AG08396 (cell line): ENCODE measurements at places on chromosomes 7 and 10.

DNA sequence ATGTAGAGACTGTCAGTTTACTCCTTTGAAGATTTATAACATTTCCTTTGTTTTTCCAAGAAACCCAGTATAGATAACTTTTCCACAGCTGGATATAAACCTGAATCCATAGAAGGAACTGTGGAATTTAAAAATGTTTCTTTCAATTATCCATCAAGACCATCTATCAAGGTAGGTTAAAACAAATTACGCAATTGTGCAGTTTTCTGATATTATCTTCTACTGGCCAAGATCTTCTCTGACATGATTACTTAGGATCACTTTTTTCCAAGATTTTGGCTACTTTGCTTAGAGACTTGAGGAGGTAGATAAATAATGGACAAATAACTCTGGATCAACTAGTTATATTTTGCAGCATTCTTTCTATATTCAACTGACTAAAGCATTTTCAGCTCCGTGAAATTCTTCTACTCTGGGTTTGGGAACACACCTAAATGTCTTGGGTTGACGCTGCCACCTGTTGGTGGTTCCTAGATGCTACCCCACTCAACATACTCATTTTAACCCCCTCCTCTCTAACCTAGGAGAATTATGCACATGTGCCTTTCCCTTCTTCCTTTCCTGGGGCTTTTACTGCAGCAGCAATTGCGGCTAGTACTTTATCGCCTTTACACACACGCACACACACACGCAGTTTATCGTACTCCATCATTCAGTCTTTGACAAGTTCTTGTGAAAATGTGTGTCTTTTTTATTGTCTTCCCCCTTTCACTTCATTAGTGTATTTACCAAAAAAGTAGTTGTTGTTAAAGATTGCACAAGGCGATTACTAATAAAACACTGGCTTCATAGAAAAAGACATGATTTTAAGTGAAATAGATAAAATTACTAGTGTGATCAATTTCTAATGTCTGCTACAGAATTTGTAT is 32.7 kb downstream of the ABCB5 start:
- no peak for DNase-seq

GRCh38 chr10:113663908-113664307 is at the start of gene NRAP:
Gene NRAP (minus strand): TSS chr10:113664041. CDS start chr10:113663882, 159 bp downstream.
- no peak for DNase-seq

DNA sequence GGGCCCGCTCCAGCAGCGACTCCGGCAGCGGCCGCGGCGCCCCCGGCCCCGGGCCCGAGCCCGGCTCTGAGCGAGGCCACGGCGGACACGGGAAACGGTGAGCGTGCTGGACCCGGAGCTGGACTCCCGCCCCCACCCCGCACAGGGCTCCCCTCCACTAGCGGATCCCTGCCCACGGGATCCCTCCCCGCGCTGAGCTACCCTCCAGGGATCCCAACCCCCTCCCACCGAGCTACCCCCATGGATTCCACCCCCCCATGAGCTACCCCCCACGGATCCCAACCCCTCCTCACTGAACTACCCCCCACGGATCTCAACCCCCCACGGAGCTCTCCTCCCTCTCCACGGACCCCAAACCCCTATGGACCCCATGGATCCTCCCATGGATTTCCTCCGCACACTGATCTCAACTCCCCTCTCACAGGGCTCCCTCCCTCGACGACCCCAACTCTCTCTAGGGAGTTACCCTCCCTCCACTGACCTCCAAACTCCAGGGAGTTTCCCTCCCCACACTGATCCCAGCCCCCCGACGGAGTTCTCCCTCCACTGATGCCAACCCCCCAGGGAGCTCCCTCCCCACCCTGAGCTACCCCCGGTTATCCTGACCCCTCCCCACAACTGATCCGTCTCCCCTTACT is 20.6 kb upstream of the HSPB1 start:
- DNase-seq, result no peak

GRCh38 chr7:139351027-139351426 is 8.7 kb upstream of the LUC7L2 start:
- DNase-seq, result no peak

- no peak for DNase-seq
Observed at GRCh38 chr10:125012851-125013528, 71.1 kb downstream of the ZRANB1 start.

GRCh38 chr10:69929575-69929974 is 123.1 kb upstream of the MACROH2A2 start:
- no peak for DNase-seq

DNA sequence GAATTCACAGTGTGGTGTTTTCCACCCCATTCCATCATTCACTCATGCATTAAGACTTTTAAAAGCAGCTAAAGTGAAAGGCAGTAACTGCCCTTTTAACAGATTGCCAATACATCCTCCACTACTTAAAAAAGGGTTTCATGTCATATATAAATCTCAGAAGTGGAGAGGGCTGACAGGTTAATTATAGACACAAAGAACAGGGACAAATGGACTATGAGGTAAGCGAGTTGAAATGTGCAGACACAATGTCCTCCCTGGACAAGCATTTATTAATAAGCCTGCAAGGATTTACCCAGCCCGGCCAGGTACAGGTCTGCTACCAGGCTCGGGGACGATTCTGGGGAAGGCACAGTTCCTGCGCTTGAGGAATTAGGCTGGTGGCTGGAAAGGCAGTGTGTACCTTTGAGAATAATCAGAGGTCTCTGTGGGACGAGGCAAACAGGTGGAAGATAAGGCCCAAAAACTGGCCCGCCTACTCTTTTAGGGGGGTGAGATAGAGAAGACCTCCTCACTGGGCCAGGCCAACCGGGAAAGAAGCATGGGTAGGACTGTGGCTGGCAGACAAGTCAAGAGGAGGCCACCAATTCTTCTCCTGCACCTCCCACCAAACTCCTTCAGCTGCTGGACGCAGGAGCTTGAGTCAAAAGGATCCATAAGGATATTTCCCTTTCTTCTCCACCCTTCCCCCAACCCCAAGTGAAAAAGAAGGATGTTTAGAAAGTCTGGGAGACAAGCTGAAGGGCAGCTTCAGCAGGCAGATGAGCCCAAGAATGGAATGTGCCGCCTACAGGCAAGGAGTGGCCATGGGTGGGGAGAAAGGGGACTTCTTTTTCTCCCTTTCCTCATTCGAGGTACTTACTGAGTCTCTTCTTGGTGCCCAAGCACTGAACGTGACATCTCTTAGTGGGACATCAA is 1.5 kb downstream of the PDLIM1 start:
- DNase-seq, result peak; percentile 59

- DNase-seq, result no peak
Observed at GRCh38 chr10:69151984-69152383, 28.0 kb downstream of the VPS26A start.

GRCh38 chr10:46106410-46107255 is 60.6 kb upstream of the MSMB start:
- DNase-seq, result peak; percentile 69

DNA sequence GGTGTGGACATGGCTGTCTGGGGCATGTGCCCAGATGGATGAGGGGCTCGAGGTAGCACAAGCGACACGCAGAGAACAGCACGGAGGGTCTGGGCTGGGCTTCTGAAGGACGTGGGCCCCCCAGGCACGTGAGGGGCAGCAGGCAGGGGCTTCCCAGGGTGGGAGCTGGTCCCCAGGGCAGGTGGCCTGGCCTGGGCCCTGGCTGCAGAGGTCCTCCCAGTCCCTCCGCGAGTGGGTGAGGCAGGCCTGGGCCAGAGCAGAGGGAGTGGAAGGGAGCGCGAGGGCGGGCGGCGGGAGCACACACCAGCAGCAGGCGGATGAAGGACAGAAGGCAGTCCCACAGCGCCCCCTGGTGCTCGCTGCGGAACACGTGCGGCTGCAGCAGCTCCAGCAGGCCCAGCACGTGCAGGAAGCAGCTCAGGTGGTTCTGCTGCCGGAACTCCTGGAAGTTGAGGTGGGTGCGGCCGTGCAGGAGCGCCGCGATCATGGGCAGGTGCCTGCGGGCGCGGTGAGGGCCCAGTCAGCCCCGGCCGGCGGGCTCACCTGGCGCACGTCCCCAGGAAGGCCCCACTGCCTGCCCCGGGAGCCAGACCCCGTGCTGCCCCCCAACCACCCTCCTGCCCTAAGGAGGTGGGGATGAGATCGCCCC is 14.7 kb upstream of the MICALL2 start:
- peak; percentile 96 for DNase-seq
